ENCODE measurements at places on chromosomes 3 and 15.

GRCh38 chr3:58585005-58585786, 8.0 kb upstream of the FAM107A start:
- DNase-seq = peak; percentile 94

GRCh38 chr3:39779511-39780230, 29.7 kb upstream of the MYRIP start:
- DNase-seq = no peak

DNA sequence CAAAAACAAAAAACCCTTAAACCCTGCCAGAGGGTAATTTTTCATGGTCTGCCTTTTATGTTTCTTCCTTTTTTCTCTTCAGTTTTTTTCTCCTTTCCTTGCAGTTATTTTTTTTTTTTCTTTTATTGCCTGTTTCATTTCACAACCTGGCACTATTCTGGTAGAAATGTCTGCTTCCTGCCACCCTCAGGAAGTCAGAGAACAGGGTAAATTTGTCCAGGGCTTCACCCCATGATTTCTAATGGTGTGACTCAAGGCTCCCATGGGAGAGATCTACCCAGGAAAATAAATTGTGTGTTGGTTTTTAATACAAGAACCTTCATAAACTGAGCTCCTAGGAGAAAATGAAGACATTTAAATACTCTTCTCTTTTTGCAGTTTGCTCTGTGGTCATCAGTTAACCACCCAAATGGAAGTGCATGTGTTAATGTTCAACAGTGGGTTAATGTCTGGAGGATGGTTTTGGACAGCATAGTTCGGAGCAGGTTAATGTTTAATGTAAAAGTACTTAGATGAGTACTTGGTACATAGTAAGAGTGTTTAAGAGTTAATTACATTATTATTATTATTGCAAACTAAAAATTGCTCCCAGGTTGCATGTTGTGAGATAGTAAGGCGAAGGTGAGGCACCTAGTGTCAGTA, 45.9 kb downstream of the CGNL1 start:
- no peak for DNase-seq

GRCh38 chr15:28246605-28247004, 75.4 kb downstream of the HERC2 start:
- DNase-seq = no peak

- DNase-seq = peak; percentile 60
Measured at GRCh38 chr3:38738630-38739395, 77.2 kb downstream of the SCN10A start.

DNA sequence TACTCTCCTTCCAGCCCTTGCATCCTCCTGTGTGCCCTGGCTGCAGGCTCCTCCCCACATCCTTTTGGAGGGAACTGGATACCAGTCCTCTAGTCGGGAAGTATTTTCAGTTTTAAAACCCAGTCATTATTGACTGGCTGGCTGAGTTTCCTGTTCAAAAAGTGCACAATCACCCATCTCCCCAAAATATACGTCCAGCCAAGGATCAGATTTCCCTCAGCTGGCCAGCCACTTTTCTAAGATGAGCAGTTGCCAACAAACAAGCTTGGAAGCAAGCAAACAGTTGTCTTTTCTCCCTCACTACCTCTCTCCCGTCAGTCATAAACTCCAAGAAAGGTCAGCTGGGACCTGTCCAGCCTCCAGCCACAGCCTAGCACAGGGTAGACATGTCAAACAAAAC, 147.7 kb upstream of the GALNT15 start:
- DNase-seq = no peak

DNA sequence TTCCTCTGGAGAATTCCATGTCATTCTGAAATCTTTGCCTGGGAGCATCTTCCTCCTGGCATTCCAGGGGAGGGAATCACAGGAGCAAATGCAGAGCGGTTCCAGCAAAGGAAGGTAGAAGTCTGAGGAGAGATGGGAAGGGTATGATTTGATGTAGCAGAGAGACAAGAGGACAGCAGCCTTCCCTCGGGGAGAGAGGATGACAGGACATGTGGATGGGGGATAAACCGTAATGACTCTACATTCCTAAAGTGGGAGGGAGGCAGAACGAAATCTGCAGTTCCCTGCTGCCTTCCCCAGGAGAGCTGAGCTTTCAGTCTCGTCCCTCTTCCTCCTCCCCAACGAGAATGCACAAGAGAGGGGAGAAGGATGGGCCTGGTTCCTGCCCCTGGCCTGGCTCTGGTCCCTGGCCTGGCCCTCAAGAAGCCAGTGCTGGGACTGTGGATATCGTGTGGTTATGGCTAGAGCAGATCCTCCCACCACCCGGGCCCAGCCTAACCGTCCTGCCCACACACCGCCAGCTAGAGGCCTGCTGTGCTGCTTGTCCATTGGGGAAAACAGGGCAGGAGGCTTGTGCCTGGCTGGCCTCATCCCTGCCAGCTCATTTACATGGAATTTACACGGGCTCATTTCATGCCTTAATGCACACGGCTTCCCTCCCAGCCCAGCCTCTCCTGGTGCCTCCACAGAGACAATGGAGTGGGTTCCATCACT, 26.6 kb downstream of the SEMA7A start:
- peak; percentile 90 for DNase-seq

GRCh38 chr3:188554404-188554803, 400.4 kb downstream of the LPP start:
- no peak for DNase-seq

DNA sequence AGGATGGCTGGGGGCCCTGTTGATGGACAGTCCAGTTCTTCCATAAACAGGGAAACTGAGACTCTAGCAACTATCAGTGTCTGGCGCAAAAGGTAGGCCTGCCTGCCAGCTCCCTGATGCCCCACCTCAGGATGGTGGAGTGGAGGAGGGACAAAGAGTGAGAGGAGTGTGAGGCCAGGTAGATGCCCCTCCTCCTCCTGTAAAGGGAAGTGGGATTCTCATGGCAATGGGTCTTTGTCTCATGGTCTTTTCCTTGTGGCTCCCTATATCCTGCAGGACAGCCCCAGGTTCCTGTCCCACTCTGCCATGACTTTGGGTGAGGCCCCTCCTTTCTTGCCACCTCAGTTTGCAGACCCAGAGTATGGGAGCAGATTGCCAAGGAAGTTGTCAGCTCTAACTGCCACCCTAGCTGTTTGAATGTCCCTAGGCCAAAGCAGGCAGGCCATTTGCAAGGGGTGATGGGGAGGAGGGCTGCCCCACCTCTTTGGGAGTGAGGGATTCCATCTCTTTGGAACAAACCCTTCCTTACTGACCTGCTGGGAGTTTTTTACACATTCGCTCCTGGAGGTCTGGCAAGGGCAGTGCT, 2.8 kb upstream of the DNAH1 start:
- DNase-seq = no peak
